ENCODE measurements at places on chromosomes 1 and 21.

DNA sequence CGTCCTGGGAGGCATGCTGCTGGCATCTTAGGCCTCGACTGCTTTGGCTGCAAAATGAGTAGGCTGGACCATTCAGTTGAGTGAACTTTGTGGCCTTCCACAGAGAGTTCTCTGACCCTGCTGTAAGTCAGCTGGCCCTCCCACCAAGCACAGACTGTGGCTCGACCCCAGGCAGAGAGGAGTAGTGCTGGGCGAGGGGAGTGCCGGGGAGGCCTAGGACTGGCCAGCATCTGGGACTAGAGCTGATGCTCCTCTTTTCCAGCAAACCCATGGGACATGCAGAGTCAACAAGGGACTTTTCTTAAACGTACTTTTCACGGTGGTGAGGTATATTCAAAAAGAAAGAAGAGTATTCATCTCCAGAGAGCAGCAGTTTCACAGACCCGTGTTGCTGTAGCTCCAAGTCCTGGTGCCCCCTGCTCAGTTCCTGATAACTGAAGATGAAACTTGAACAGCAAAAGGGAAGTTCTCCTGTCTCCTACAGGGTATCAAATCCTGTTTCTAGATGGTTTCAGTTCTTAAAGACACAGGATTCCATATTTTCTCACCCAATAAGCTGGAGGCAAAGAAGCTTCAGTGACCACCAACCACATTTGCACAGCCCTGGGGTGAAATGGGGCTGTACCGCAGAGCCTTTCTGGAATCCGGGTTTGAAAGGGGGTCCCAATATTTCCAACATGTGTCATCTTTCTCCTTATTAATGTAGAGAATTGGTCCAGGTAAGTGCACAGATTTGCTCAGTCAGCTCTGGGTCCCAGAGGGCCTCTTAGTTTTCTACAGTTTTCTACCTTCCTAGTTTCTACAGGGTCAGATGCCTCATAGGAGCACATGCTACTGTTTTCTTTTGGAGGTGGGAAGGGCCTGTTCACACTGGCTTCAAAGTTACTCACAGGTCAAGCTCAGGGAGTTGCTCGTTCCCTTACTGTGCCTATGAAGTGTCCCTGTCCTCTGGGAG, 20.9 kb downstream of the BATF3 start:
- DNase-seq, result no peak

DNA sequence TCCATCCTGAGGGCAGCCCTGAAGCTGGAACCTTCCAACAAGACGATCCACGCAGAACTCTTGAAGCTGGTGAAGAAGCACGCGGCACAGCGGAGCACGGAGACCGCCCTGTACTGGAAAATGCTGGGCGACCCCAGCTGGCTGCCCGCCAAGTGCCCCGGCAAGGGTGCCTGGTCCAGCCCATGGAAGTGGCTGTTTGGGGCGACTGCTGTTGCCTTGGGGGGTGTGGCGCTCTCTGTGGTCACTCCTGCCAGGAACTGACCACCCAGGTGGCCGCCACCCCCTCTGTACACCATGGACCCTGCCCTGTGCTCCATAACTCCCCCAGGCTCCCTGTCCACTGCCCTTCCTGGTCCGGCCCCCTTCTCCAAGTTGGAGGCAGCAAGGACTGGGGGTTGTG, 90.8 kb downstream of the PPP1R12B start:
- no peak for DNase-seq

- DNase-seq, result no peak
Observed at GRCh38 chr21:19326531-19327319, 923.1 kb upstream of the TMPRSS15 start.

GRCh38 chr21:44666401-44667320, at the start of gene KRTAP12-2:
Gene KRTAP12-2, minus strand, starts transcription at chr21:44666927. Its CDS starts 41 bp downstream, at chr21:44666886.
- no peak for DNase-seq

DNA sequence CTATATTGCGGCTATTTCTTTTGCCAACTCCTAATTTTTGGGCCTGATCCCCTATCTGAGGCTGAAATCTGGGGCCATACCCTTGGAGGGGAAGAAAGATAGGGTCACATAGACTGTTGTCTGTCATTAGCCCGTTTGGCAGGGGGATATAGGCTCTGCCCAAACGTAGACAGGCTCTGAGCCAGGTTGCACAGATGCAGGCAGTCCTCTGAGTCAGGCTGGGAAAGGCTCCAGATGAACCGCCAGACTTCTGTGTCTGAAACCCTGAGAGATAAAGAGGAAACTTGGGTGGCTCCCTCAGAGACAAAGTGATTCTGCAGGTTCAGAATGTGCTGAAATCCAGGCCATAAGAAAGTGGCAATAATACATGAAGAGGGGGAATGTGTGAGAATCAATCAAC, 4.0 kb upstream of the CAP1 start:
- no peak for DNase-seq

- DNase-seq, result no peak
Observed at GRCh38 chr1:56535939-56536338, 43.4 kb downstream of the PLPP3 start.
